ENCODE measurements at places on chromosomes 13 and 19.

DNA sequence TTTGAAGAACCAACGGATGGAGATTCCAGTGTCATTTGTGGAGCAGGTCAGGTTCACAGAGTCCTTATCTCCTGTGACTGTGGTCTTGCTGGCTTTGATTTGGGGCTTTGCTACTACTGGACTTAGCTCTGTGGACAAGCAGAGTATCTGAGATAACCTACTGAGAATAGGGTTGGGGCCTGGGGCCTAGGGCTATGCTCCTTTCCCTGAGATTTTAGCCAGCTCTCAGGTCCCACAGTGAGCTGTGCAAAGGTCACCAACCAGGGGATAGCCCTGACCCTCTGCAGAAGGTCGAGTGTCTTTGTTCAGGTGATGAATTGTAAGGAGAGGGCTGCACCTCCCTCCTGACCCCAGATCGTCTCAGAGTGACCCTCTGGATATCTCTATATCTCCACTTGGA lies 9.2 kb downstream of the CEACAM1 start:
- no peak for DNase-seq

DNA sequence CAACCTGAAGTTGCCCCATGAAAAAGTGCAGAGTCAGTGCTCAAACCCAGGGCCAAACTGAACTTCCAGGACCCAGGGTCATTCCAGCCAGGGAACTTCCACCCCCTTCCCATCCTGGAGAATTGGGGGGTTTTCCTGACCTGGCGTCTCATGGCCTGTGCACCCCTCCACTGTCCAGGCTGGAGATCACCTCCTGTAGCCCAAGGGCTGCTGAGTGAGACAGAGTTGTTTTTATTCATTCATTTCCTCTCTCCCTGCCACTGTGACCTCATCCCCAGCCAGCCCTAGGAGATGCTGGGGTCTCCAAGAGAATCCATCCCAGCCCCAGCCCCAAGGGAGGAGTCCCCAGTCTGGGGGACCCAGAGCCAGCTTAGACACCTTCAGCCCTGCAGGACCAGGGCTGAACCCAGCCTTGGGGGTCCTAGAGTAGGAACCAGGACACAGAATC lies 4.2 kb downstream of the FCHO1 start:
- DNase-seq, result no peak

- DNase-seq, result peak; percentile 82
Measured at GRCh38 chr19:3369337-3370213, 3.2 kb downstream of the NFIC start.

DNA sequence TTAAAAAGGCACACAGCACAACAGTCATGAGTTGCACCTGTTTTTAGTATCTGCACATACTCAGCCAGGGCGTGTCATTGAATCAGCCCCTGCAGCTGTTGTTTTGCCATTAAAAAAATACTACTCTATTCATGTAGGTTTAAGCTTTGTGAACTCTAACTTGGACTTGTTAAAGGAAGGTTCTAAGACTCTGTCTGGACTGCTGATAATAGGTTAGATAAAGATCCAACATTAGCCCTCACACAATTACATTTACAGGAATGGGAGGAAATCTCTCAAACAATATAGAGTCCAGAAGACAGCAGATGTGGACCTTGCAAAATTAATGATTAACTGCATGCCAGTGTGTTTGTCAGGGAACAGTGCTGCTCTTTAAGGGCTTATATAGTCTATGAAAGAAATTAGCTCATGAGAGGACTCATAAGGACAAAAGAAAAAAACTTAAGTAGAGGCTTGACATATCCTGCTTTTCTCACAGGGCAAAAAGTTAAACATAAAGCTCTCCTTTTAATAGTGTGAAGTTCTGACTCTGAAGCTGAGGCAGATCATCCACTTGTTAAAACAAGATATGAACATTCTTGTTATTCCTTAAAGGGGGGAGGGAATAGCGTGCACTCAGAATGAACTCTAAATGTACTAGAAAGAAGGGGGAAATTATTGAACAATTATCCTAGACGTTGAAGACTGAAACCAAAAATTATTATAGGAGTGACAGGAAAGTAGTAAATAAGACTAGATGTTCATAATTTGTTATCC lies 243.6 kb downstream of the NDFIP2 start:
- DNase-seq, result no peak

- DNase-seq, result peak; percentile 51
Measured at GRCh38 chr13:30739761-30740642, 4.7 kb downstream of the ALOX5AP start.

- peak; percentile 90 for DNase-seq
Measured at GRCh38 chr19:38386971-38387549, 774 bp downstream of the GGN start.

DNA sequence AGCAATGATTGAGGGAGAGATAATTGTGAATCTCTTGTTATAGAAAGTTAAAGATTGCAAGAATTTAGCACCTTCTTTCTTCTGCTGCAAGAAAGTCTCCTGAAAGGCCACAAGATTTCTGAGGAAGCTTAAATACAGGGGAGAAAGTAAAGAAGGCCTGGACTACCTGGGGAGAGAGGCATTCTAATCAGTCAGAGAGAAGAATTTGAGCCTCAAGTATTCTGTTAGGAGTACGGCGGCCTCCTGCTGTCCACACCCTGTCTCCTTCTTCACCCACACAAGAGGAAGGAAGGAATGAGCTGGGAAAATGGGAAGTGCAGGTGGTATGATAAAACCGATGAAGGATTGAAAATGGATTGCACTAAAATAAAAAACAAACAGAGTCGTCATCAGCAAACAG lies 474.7 kb downstream of the DIAPH3 start:
- no peak for DNase-seq

DNA sequence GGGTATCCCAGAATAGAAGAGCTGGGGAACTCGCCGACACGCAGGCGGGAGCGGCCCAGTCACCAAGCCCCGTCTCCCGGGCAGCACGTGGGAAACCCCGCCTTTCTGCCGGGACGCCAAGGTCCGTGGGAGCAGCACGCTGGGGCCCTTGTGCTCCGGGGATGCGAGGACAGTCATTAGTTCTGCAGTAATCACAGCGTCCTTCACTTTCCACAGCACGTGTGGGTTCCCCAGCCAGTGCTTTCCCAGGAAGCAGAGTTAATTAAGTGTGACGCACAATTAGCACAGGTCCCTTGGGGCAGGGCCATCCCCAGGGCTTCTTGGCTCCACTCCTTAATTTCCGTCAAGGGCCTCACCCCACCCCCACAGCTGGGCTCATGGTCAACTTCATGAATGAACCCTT lies 64.3 kb upstream of the C13orf46 start:
- no peak for DNase-seq

DNA sequence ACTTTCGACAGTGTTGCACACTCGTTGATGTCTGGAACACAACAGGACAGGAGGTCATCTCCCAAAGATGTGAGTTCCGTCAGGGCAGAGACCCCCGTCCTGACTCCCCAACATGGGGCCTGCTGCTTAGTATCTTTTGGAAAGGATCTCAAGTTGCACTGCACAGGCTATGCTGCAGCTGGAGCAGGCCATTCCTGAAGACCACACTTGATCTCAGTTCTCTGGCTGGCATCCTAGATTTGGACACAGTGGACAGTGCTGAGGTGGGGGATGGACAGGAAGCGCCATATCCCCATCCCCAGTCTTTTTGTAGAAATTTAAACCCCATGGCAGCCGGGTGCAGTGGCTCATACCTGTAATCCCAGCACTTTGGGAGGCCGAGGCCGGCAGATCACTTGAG lies 5.9 kb downstream of the ADGRE2 start:
- DNase-seq, result no peak

Data from suppressor macrophage (primary cell).